GM12892 (cell line): ENCODE measurements at places on chromosomes 2 and 18.

DNA sequence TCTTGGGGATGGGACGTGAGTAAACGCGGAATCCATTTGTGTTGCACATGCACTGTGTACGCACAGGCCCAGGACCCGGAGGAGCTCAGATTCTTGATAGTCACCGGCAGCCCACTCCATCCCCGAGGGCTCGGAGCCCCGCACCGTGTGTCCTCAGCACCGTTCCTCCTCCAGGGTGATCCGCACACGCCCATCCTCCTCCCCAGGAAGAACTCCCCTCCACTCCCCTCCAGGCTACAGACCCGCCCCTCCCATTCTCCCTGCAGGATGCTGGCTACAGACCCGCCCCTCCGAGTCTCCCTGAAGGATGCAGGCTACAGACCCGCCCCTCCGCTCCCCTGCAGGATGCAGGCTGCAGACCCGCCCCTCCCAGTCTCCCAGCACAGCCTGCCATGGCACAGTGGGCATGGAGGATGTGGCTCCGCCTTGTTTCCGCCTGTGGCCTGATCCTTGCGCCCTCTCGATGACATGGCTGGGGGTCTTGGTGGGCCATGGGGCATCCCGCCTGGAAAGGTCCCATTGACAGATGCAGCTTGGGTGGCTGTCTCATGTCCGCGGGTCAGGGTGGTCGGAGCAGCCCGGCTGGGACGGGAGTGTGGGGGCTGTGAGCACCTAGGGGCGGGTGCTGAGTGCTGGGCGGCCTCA is 14.1 kb downstream of the CTDP1 start:
- DNase-seq: no peak

- no peak for DNase-seq
These were observed 15.2 kb downstream of the INPP5D start for GRCh38 chr2:233075141-233075965.

DNA sequence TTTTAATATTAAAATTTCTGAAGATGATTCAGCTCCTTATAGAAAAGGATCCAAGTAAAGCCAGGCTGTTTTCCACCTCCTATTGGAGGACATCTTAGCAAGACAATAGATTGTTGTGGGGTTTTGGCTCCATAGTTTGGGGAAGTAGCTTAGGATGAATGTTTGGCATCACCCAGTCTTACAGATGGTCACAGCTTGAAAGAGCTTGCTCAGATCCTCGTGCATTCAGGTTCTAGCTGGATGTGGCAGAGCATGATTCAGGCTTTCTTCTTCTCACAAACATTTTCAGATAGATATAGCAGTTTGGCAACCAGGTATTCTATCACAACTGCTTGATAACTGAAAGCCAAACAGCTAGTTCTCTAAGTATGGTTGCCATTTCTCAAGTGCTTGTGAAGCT is 23.6 kb upstream of the PDCL3 start:
- no peak for DNase-seq

DNA sequence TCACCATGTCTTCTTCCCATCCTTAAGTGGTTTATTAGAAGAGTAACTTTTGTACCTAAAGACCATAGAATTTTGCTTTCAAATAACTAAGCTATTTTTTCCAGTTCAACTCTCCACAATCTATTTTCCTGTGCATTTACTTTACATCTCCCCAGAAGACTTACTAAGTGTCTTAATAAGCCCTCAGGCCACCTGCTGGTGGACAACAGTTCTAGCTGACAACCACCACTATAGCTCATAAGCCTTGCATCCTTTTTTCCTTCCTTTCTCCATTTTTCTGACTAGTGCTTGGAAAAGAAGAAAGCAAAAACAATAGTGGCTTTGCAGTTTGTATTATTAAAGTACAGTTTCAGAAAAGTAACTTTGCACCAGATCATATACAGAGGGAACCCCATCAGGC is 149.5 kb upstream of the TMEM200C start:
- no peak for DNase-seq

GRCh38 chr2:174325373-174326160 is 9.2 kb upstream of the SP9 start:
- no peak for DNase-seq
